NCI-H774 (cell line): ENCODE measurements at places on chromosomes 2 and 18.

DNA sequence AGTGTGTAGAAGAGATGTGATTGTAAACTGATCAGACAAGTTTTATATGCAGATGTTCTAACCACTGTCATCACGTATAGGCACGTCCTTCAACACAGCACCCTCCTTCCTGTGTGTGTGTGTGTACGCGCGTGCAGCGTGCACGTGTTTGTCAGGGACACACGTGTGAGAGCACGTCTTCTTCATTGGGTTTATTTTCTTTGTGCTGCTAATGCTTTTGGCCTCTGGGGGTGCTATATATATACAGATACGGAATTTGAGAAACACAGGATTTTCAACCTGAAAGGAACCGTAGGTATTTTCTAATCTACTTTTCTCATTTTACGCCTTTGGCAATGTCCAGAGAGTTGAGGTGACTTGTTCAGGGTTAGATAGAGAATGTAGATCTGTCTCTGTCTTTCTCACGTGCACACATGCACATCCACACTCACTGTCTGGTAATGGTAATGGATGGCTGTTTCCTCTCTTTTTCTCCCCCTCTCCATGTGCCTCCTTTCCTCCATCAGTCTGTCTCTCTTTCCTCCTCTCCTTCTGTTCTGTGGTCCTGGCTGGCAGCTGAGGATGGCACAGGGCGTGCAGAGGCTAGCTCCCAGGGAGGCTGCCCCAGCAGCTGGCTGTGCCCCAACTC, 13.4 kb upstream of the CELF4 start:
- no peak for DNase-seq

DNA sequence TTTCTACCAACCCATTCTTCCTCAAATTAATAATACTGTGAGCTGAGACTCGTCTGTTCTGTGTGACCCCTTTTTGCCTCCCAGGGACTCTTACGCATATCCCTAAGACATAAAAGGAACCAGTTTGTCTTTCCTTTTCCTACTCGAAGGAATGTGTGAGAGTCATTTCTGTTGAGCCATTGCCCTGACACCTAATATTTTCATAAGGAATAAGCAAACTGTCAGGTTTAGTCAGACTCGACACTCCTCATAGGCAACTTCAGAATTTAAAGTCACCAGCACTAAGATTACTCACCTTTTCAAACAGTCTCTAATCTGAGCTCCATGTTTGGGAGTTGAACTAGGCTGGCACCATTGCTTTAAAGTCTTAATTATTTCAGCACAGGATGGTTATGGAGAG, 305.5 kb downstream of the IKZF2 start:
- DNase-seq, result no peak

GRCh38 chr2:101386599-101387150, 628 bp downstream of the CREG2 start:
- DNase-seq, result no peak

GRCh38 chr2:227816507-227817294, 3.1 kb downstream of the CCL20 start:
- no peak for DNase-seq

DNA sequence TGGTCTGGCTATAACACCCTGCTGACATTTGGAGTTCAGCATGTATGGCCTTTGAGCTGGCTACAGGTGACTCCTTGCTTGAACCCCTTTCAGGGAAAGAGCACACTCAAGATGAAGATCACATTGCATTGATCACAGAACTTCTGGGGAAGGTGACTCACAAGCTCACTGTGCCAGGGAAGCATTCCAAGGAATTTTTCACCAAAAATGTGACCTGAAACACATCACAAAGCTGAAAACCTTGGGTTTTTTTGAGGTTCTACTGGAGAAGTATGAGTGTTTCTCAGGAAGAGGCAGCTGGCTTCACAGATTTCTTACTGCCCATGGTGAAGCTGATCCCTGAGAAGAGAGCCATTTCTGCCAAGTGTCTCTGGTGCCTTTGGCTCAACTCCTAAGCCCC, 879.0 kb downstream of the CBLN2 start:
- DNase-seq, result no peak

DNA sequence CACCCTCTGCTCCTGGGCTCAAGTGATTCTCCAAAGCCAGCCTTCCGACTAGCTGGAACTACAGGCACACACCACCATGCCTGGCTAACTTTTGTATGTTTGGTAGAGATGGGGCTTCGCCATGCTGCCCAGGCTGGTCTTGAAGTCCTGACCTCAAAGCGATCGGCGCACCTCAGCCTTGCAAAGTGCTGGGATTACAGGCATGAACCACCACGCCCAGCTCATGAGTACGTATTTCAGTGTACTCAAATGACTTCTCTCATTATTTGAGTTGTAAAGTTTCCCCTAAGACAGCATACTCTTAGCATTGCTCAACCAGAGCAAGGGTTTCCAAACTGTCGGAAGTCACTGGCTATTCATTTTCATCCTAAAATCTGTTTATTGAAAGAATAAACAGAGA, 40.3 kb downstream of the IMPA2 start:
- DNase-seq, result no peak

DNA sequence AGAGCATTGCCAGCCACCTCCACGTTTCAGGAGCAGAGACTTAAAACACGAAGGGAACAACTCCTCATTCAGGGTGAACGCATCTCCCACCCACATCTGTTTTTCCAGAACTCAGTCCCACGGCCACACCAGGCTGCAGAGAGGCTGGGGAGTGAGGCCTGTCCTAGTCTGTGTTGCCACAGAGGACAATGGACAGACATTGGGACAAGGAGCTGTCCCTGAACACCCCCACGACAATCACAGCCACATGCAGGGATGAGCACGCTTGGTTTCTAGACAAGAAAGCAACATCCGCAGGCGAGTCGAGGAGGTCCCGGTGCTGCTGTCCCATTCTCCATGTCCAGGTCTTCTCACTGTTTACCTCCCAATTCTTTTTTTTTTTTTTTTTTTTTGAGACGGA, 167.4 kb downstream of the EIPR1 start:
- DNase-seq, result no peak

GRCh38 chr2:189821953-189822748, 37.9 kb downstream of the PMS1 start:
- DNase-seq, result no peak

GRCh38 chr2:10584843-10585475, 104.8 kb downstream of the NOL10 start:
- DNase-seq, result no peak

DNA sequence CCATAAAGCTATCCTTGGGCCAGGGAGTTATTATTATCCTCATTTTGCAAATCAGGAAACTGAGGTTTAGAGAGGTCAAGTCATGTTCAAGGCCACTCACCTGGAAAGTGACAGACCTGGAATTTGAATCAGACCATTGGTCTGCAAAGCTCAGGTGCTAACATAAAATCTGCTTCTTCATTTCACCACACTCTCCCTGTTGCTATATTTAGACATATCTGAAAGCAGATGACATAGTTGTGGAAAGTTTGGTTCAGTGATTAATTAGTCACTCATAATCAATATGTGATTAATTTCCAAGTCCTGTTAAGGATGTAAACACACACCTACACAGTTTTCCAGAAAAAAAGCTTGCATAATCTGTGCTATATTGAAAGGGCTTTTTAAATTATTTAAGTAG, 57.4 kb downstream of the LINC00305 start:
- DNase-seq, result no peak
